ENCODE measurements at places on chromosomes 2 and 18.

DNA sequence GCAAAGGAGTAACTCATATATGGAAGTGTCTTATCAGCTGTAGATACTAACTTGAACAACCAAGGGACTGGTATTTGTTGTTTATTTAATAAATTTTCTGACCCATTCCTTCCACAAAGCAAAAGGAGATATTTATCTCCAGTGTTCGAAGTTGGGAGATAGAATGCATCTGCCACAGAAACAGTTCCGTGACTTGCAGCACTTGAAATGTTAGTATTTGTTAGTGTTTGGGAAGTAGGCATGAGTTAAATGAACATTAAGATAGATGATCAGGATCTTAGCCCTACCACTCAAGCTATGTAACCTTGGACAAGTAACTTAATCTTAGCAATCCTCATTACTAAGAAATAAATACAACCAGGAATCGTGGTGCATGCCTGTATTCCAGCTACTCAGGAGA is 12.1 kb upstream of the SULT1C4 start:
- no peak for DNase-seq

DNA sequence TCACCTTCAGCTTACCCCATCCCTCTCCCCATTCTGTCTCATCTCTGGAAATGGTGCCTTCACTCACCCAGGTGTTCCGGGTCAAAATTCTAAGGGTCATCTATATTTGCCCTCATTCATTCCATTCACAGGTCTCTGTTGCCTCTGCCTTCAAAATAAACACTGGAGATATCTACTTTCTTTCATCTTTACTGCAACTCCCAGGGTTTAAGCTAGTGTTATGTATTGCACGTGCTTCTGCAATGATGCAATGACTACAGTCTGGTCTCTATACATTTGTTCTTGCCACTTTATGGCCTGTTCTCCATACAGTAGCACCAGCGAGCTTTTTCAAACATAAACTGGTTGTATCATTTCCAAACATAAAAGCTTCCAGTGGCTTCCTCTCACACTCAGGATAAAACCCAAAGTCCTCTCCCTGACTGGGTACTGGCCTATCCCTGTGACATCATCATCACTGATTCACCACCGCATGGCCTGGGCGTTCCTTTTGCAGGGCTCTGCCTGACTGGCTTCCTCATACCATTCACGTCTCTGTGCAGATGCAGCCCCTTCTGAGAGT is 14.3 kb downstream of the DSG2 start:
- DNase-seq = no peak

- DNase-seq = no peak
Measured at GRCh38 chr2:18740474-18740881, 151.1 kb upstream of the NT5C1B start.

DNA sequence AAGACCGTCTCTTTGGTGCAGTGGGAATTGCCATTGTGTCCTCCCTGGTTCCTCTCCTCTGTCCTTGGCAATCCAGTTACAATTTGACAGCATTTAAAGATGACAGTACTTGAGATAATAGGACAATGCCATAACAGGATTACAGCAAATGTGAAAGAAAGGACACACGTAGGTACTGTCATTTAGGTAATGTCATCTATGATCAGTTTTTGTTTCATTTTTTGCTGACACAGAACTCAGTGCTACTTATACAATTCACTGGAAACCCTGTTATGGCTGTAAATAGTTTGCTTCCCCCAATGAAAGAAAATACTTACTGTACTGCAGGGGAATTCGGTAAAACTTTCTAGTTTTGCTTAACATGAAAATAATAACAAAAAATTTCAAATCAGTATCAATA is 65.2 kb downstream of the BCL11A start:
- no peak for DNase-seq

- DNase-seq = no peak
Measured at GRCh38 chr2:233994151-233994550, 56.4 kb upstream of the SPP2 start.

- no peak for DNase-seq
Measured at GRCh38 chr18:75076286-75076685, 132.7 kb downstream of the PTGR3 start.

DNA sequence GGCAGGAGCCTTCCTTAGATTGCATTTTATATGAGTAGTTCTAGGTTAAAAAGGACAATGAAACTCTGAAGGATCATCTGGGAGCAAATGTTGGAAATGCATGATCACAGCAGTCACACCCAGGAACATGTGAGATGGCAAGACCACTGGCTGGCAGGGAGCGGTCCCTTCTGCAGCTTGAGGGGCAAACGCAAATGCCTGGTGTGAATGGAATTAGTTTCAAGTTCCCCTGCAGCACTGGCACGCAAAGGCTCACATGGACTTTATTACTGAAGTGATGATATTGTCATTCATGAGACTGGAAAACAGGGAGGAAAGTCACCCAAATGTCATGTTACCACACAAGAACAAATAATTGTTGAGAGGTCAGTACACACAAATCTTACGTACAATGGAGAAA is 223.3 kb downstream of the FBXO15 start:
- DNase-seq = no peak

DNA sequence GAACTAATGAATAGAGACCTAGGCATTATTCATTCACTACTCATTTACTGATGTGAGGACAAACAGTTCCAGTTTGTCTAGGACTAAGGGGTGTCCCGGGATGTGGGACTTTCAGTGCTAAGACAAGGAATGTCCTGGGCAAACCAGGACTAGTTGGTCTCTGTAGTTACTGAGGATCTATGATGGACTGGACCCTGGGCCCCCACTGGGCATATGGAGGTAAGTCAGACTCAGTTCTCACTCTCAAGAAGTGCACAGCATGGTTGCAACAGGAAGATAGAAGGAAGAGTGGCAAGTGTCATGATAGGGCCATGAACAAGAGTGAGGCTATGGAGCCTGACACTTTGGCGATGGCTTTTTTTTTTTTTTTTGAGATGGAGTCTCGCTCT is 128.2 kb downstream of the MYCN start:
- DNase-seq = no peak

DNA sequence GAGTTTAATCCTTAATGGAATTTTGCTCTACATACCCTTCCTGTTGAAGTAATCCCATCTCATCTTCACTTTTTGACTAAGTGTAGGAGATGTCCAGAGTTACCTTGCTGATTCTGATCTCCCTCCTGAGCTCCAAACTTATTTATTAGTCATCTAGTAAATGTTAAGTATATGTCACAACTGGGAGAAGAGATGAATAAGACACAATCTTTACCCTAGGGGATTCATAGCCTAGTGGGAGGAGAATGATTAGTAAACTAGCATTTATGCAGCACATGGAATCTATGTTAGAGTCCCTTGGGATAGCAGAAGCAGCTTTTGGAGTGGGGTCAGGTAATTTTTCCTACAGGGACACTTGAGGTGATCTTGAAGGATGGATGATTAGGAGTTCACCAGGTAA is 20.7 kb downstream of the ACVR2A start:
- no peak for DNase-seq

GRCh38 chr2:231235217-231235616 is 36.8 kb downstream of the ARMC9 start:
- DNase-seq = no peak

- DNase-seq = peak; percentile 10
Measured at GRCh38 chr2:96104487-96104861, 11.9 kb downstream of the ADRA2B start.

DNA sequence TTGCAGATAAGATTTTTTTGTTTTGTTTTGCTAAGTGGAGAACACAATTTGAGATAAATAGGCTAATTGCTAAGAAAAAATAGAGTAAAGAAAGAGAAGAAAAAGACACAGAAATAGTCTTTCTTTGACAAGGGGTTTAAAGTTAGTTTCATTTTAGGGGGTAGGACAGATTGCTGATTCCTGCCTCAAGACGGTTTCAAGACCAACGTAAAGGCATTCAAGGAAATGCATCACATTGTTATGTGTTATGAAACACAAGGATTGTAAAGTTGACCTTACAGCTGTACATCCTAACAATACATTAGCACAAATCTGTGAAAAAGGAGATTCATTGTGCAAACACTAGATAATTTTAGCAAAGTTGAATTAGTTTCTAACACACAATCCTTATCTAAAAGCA is 22.7 kb upstream of the ETAA1 start:
- DNase-seq = no peak

DNA sequence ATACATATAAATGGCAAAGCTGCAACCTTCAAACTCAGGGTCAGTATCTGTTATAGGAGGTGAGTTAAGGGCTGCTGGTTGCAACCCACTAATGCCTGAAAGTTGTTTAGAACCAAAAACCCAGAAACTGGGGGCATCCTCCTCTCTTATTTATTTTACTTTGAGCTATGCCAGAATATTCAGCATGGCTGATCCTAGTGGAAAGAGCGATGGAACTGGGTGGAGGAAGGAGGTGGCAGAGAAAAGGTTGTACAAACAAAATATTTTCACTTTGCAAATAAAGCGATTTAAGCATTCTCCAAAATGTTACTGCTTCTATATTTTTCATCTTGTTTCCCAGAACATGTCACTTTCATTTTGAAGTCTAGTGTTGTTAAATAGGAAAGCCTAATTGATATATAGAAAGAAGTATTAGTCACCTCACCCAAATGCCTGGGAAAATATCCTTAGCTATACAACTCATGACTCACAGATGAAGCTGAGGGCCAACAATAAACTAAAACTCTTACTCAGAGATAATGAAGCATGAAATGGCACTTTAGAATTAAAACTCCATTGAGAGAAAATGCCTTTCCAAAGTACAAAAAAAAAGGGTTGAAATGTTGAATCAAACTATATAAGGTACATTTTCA is 251.4 kb upstream of the UBE2E3 start:
- DNase-seq = no peak

DNA sequence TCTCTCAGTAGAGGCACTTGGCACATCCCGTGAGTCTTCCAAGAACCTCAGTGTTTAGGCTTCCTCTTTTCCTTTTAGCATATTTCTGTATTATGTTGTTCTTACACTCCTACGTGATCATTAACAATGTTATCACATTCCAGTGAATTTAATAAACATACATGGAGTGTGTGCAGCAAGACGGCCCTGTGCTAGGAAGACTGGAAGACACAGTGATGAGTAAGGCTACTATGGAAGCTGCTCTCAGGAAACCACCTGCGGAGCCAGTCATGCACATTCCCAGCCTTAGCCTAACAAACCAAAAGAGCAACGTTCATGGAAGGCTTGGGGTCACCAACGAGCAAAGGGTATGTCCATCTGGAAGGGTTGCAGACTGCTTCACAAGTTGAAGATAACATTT is 103.4 kb downstream of the ETAA1 start:
- DNase-seq = no peak

DNA sequence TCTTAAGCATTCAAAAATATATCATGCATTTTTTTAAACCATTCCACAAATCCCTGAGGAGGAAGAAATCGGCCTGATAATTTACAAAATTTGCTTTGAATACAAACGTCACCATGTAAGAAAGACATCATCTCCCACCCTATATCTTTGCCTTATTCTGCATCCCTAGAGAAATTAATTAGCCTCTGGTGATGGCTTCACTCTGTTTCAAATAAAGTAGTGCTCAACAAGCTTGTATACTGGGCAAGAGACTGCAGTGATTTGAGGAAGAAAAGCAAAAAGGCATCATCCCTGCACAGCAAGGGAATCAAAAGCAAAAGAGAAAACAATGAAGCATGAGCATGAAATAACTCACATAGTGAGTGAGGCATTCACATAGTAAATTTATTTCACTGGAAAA is 375.5 kb downstream of the CDH7 start:
- DNase-seq = no peak

Measured in CD4-positive, alpha-beta T cell treated with Interleukin-4 for 1 hour (primary cell).